Endothelial cell of umbilical vein (primary cell): ENCODE measurements at places on chromosomes 5 and 9. TPM values are rescaled to one million over a fixed set of nuclear protein-coding genes. Genes with fewer than 3 reads are reported as not detected.

GRCh38 chr5:11390291-11390767, 513.9 kb downstream of the CTNND2 start:
- H3K4me3 ChIP-seq = no peak overlapping the region
- no peak overlapping the region for H3K27ac ChIP-seq
- DNase-seq = no peak
- H3K4me1 ChIP-seq = no peaks in the 10 kb centered on the region
- H3K27me3 ChIP-seq = peaks cover under 1% of the 10 kb centered on the region

DNA sequence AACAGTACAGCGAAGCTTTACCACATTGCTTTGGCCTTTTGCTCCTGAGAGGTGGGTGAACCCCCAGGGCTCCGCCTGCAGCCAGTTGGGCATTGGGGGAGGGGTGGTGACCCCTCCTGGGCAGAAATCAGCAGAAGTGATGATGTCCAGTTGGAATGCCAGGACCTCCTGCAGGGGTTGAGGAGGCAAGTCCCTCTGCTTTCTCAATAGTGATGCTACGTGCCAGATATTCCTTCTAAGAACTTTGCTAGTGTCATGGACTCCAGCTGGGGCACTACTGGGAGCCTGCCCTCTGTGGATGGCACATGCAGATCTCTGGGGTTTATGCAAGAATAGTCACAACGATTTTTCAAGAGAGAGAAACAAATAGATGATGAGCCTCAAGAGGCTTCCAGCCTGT, 95.6 kb downstream of the NDFIP1 start:
- peaks cover 26% of the 10 kb centered on the region for H3K4me1 ChIP-seq
- H3K27me3 ChIP-seq = no peaks in the 10 kb centered on the region
- H3K36me3 ChIP-seq = no peaks in the 10 kb centered on the region
- no peak overlapping the region for H3K27ac ChIP-seq
- DNase-seq = no peak

DNA sequence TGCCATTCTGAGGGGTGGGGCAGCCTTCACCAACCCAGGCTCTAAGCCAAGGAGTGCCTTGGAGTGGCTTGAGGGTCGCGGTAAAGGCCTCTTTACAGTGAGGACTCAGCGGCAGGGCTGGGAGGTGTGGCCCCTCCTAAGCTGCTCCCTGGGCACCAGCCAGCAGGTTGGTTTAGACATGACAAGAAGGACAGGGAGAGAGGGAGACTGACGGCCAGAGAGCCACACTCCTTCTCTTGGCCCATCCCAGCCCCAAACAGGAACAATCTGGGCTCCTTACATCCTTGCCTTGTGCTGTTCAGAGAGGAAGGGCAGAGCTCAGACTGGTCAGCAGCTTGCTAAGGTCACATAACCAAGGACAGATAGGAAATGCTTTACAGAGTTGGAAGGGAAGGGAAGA, 94.5 kb downstream of the LMX1B start:
- H3K27ac ChIP-seq = no peak overlapping the region
- peak; percentile 37 for DNase-seq
- no peaks in the 10 kb centered on the region for H3K4me1 ChIP-seq
- H3K36me3 ChIP-seq = no peaks in the 10 kb centered on the region
- H3K27me3 ChIP-seq = no peaks in the 10 kb centered on the region

Gene PTTG1
- 139 and 140 TPM in 2 replicates for total RNA-seq

Gene PCDHA1
- total RNA-seq = not detected in 2 replicates

DNA sequence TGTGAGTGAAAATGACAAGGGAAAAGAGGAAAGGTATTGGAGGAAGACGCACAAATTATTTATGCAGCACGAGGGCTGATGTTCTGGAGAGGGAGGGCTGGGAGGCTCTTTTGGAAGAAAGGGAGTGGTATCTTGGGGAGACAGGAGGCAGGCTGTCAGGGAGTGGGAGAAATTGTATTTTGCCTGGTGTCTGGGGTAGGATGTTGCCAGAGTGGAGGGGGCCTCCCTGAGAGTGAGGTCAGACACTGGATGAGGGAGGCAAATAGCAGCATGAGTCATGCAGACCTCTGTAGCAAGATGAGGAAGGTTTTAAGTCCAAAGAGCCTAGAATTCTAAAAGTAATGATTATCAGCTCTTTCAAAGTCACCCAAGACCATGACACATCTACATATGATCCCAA, 158.0 kb downstream of the DMRT2 start:
- no peaks in the 10 kb centered on the region for H3K36me3 ChIP-seq
- no peaks in the 10 kb centered on the region for H3K4me1 ChIP-seq
- DNase-seq = no peak
- no peak overlapping the region for H3K27ac ChIP-seq

DNA sequence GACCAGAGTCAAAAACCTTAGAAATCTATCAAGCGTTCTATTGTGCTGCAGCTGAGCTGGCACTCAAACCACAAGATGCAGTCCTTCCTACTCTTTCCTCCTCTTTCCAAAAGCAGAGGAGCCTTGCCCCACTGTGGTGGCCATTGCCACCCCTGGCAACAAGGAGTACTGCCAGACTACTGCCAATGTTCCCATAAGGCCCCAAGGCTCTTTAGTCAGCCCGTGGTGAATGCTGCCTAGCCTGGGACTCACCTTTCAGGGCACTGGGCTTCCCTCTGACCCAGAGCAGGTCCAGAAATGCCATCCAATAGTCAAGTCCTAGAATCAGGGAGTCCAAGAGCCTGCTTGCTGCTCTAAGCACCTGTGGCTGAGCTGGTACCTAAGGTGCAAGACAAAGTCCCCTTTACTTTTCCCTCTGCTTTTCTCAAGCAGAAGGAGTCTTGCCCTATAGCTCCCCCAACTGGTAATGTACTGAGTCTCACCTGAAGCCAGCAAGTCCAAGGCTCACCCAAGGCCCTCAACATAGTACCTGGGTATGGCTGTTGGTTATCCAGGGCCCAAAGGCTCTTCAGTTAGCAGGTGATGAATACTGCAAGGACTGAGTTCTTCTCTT, 219.4 kb downstream of the ATPSCKMT start:
- H3K27ac ChIP-seq = no peak overlapping the region
- H3K4me3 ChIP-seq = no peak overlapping the region
- H3K4me1 ChIP-seq = no peaks in the 10 kb centered on the region
- no peaks in the 10 kb centered on the region for H3K36me3 ChIP-seq
- no peaks in the 10 kb centered on the region for H3K27me3 ChIP-seq

Gene FOXD1
- total RNA-seq = 0.14 and 0.20 TPM in 2 replicates

Gene ADAM19
- 22.6 and 23.8 TPM in 2 replicates for total RNA-seq

Gene SLC1A1
- total RNA-seq = 6.5 and 8.3 TPM in 2 replicates
